ENCODE measurements at places on chromosomes 4 and X. TPM values are rescaled to one million over a fixed set of nuclear protein-coding genes. Genes with fewer than 3 reads are reported as not detected.

DNA sequence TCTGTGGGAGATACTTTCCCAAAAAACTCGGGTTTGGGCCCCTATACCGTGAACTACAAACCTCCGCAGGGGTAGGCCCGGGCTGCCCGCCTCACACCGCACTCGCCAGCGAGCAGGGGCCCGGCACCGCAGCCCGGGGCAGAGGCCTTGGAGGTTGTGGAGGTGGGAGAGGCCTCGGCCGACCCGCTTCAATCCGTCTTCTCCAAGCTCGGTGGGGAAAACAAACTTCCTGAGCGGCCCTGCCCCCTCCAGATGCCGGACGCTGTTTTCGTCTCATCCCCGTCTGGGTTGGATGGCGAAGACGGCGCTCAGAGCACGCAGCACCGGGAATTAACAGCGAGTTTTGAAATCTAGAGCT lies 442 bp upstream of the MCUB start:
- no peak for DNase-seq

GRCh38 chr4:24630937-24631336 lies 46.6 kb upstream of the DHX15 start:
- DNase-seq, result no peak

- no peak for DNase-seq
Observed at GRCh38 chrX:39948582-39948981, 149.2 kb downstream of the BCOR start.

The EDA gene
- 3.5 TPM for polyA plus RNA-seq

GRCh38 chr4:184369871-184370270 lies 104.5 kb downstream of the IRF2 start:
- no peak for DNase-seq

DNA sequence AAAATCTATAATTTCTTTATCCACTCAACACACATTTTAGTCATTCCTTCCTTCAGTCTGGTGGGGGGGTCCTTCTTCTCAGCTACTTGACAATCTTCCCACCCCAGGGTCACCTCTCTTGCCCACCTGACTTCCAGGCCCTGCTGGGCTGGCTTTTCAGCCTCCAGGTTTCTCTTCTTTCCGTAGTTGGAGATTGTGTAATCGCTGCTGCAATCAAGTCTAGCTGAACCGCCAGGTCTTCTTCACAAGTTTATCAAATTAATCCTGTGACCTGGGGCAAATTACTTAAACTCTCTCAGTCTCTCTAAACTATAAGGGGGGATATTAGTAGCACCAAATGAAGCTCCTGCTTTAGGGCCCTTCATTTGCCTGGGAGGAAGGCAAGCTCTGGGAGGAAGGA lies 102.9 kb upstream of the TNIP3 start:
- DNase-seq, result no peak

GRCh38 chr4:98290511-98290910 lies 29.3 kb downstream of the RAP1GDS1 start:
- DNase-seq, result no peak

DNA sequence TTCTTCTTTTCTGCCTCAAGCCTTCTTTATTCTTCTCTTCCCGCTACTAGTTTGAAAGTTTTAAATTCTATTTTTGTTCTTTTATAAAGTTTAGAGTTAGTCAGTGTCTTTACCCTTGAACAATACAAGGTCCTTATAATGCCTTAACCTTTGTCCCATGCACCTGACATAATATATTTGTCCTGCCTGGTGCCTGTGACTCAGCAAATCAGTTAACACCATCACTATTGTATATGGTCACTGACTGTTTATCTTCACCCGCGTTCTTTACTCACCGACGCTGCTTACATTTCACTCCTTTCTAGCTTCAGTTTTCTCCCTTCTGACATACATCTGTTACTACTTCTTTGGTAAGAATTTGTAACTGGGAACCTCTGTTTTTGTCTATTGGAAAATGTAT lies 5.7 kb downstream of the SMIM20 start:
- DNase-seq, result no peak

DNA sequence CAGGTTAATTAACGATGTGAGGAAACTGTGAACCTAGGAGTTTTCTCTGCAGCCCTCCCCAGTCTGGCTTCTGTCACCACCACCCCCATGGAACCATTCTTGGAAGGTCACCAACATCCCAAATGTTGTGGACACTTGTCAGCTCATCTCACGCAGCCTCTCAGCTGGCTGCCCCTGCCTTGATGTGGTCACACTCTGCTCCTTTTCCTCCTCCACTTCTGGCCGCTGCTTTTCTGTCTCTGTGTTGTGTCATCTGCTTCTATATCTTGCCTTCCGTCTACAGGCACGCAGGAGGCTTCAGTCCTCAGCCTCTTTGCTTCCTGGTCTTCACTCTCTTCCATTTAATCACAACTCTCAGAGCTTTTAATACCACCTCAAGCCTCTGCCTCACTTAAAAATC lies 371.5 kb upstream of the SLIT2 start:
- no peak for DNase-seq

The NRK gene
- 0.43 TPM for polyA plus RNA-seq

The PAGE2B gene
- polyA plus RNA-seq, result not detected

DNA sequence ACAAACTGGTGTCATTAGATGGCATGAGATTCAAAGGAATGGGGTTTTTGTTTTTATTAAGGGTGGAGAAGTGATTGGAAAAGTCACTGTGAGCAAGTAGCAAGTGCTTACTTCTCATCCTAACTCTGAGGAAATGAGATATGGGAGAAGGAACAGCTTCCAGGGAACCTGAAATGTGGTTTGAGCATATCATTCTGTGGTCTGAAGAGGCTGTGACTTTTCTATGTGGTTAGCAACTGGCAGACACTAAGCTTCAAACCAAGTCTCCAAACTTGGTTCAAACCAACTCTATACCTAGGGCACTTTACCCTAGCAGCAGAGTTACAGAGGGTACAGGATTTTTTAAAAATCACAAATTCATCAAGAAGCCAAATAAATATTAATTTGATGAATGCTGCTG lies 58.2 kb downstream of the DCLK2 start:
- DNase-seq, result no peak

GRCh38 chr4:154998773-154999172 lies 209.7 kb upstream of the NPY2R start:
- DNase-seq, result no peak

GRCh38 chr4:90121676-90122354 lies 5.4 kb upstream of the CCSER1 start:
- DNase-seq, result no peak

- DNase-seq, result no peak
Observed at GRCh38 chr4:10102474-10103332, 13.9 kb downstream of the WDR1 start.

DNA sequence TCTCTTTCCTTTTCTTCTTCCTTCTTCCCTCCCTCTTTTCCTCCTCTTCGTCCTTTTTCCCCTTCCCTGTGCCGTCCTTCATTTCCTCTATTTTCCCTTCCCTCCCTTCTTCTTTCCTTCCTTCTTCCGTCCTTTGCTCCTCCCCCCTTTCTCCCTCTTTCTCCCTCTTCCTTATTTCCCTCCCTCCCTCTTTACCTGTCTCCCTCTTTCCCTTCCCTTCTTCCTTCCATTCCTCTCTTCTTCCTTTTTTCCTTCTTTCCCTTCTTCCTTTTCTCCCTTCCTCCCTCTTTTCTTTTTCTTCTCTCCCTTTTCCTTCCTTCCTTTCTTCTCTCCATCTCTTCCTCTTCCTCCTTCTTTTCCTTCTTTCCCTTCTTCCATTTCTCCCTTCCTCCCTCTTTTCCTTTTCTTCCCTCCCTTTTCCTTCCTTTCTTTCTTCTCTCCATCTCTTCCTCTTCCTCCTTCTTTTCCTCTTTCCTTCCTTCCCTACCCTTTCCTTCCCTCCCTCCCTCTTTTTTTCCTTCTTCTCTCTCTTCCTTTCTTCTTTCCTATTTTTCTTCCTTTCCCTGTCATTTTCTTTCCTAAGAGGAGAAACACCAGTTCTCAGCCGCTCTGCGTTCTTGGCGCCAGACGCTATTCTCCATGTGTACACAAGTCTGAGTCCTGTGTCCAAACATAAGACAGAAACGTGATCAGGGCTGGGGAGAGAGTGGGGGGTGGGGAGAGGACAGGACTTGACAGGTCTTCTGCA lies 597.1 kb downstream of the MID1IP1 start:
- no peak for DNase-seq

The STATH gene
- not detected for polyA plus RNA-seq

The CABS1 gene
- not detected for polyA plus RNA-seq

DNA sequence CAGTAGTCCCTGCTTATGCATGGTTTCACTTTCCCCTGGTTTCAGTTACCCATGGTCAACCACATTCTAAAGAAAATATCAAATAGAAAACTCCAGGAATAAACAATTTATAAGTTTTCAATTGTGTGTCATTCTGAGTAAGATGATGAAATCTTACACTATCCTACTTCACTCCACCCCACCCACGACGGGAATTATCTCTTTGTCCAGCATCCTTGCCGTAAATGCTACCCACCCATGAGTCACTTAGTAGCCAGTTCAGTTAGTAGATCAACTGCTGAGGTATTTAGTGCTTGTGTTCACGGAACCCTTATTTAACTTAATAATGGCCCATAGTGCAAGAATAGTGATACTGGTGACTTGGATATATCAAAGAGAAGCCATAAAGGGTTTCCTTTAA lies 91.4 kb downstream of the KLHL13 start:
- no peak for DNase-seq

GRCh38 chr4:184851200-184851541 lies 25.4 kb upstream of the ACSL1 start:
- no peak for DNase-seq

DNA sequence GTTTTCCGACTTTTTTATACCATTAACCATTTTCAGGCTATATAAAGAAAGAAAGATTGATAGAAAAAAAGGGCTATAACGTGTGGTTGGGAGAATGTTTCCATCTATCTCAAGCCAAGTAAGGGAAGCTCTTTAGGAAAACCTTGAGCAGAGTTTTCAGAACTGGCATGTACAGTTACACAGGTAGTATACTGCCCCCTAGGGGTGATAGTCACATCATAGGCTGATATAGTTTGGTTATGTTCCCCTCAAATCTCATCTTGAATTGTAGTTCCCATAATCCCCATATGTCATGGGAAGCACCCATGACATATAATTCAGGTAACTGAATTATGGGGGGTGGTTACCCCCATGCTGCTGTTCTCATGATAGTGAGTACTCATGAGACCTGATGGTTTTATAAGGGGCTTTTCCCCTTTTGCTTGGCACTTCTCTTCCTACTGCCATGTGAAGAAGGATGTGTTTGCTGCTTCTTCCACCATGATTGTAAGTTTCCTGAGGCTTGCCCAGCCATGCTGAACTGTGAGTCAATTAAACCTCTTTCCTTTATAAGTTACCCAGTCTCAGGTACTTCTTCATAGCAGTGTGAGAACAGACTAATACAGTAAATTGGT lies 186.8 kb downstream of the TMA16 start:
- no peak for DNase-seq

- DNase-seq, result no peak
Observed at GRCh38 chr4:24736066-24736465, 59.3 kb upstream of the SOD3 start.

The GRIA2 gene
- polyA plus RNA-seq, result 263 TPM
